ENCODE measurements at places on chromosomes 1 and 21.

DNA sequence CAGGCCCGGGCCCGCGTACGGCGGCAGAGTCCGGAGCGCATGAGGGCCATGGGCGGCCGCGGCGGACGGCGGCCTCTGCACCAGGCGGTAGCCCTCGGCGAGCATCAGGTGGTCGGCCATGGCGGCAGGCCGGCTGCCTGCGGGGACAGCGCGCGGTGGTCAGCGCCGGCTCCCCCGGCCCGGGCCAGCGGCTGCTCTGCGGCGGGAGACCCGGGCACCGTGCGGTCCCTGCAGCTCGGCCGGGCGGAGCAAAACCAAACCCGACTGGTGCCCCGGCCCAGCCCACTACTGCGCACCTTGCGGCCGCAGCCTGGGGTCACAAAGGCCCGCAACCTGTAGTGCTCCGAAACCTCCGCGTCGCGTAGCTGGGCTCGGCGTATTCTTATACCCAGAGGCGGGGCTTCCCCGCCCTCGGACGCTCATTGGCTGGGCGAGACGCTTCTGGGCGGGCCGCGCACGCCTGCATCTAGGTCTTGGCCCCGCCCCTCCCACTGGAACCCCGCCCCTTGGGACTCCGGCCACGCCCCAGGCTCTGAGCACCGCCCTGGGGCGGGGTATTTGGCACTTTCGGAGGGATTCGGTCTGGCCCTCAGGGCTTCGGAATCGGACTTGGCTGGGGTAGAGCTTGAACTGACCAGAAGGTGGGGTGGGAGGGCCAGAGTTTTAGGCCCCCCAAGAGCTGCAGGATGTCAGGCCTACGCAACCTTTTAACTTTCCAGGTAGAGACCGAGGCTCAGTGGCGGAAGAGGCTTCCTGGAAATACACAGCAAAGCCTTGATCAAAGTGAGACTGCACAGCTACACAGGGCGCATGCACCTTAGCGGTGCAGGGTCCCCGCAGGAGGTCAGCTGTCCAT is at the start of gene CITED4:
TSS of gene CITED4 (minus strand) at position 356 of the 856 bp plus-strand sequence. CDS start at position 120, 236 bp downstream.
- H3K4me3 ChIP-seq = peak within 1 kb of the TSS; percentile 95
- peaks cover 32% of the 10 kb centered on the region for H3K27me3 ChIP-seq
- no peaks in the 10 kb centered on the region for H3K36me3 ChIP-seq
- peaks cover 14% of the 10 kb centered on the region for H3K4me1 ChIP-seq
- peak; percentile 91 for DNase-seq

DNA sequence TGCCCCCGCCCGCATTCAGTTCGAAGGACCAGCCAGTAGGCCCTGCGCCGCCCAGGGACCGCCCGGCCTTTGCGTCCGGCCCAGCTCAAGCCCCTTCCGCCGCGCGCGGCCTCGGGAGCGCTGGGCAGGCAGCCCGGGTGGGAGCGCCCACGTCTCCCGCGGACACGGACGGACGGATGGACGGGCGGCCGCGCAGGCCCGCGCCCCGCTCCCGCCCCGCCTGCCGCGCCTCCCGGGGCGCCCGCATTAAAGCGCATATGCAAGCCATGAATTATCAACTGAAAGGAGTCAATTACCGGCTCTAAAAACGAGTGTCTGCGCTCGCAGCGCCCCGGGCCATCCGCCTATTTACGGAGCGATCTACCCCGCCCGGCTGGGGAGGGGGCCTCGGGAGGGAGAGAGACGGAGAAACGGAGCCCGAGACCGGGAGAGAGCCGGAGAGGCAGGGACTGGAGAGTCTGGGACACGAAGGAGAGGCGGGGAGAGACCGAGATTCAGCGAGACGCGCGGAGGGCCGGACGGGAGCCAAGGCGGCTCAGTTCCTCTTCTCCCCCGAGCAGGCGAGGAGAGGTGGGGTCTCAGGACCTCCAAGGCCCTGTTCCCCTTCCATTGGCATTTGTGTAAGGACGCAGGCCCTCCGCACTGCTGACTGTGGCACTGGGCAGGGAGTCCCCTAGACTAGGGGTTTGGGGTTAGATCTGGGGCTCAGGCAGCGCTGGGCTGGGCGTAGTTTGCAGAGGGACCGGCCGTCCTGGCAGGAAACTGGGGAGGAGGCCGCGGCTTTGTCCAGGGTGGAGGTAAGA is 41.3 kb upstream of the DMBX1 start:
- peaks cover 19% of the 10 kb centered on the region for H3K4me1 ChIP-seq
- no peak for DNase-seq
- H3K36me3 ChIP-seq = no peaks in the 10 kb centered on the region
- H3K27ac ChIP-seq = no peak overlapping the region
- peaks cover 95% of the 10 kb centered on the region for H3K27me3 ChIP-seq
- H3K4me3 ChIP-seq = peak overlapping the region; percentile 72

- no peak overlapping the region for H3K27ac ChIP-seq
- peaks cover 5% of the 10 kb centered on the region for H3K36me3 ChIP-seq
- no peak for DNase-seq
- H3K4me3 ChIP-seq = no peak overlapping the region
These were observed 27.2 kb downstream of the CTTNBP2NL start for GRCh38 chr1:112423207-112423606.

- H3K27me3 ChIP-seq = peaks cover 4% of the 10 kb centered on the region
- no peaks in the 10 kb centered on the region for H3K36me3 ChIP-seq
These were observed 16.4 kb upstream of the SLC44A3 start for GRCh38 chr1:94803517-94804441.

DNA sequence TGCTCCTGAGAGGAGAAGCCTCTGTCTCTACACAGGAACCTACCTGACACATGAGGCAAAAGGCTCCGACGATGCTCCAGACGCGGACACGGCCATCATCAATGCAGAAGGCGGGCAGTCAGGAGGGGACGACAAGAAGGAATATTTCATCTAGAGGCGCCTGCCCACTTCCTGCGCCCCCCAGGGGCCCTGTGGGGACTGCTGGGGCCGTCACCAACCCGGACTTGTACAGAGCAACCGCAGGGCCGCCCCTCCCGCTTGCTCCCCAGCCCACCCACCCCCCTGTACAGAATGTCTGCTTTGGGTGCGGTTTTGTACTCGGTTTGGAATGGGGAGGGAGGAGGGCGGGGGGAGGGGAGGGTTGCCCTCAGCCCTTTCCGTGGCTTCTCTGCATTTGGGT is 3.9 kb upstream of the ACKR1 start:
- peaks cover 80% of the 10 kb centered on the region for H3K27me3 ChIP-seq
- H3K4me1 ChIP-seq = peaks cover 5% of the 10 kb centered on the region
- no peak overlapping the region for H3K27ac ChIP-seq
- no peak for DNase-seq

GRCh38 chr1:42946120-42946898 is 12.4 kb downstream of the SLC2A1 start:
- H3K36me3 ChIP-seq = peaks cover 22% of the 10 kb centered on the region
- no peaks in the 10 kb centered on the region for H3K27me3 ChIP-seq
- H3K4me1 ChIP-seq = peaks cover 100% of the 10 kb centered on the region
- peak overlapping the region; percentile 79 for H3K27ac ChIP-seq
- no peak for DNase-seq
- peak overlapping the region; percentile 79 for H3K4me3 ChIP-seq

DNA sequence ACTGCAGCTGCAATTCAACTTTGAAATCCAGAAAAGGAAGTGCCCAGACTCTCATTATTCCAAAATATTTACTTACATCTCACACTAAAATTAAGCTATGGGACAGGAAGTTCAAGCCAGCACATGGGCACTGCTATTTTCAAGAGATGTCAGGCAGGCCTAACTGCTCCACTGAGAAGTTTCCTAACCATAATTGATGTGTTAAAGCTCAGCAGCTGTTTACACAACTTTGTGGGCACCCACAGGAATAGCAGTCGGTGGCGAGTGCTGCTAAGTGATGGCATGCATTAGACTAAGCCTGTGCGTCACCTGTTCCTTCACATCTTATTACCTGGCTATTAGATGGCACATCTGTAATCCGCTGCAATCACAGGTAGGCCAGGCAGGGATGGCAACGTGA is 303.3 kb upstream of the DAB1 start:
- H3K4me3 ChIP-seq = no peak overlapping the region
- DNase-seq = no peak
- no peaks in the 10 kb centered on the region for H3K4me1 ChIP-seq
- H3K27ac ChIP-seq = no peak overlapping the region
- no peaks in the 10 kb centered on the region for H3K27me3 ChIP-seq
- H3K36me3 ChIP-seq = no peaks in the 10 kb centered on the region

DNA sequence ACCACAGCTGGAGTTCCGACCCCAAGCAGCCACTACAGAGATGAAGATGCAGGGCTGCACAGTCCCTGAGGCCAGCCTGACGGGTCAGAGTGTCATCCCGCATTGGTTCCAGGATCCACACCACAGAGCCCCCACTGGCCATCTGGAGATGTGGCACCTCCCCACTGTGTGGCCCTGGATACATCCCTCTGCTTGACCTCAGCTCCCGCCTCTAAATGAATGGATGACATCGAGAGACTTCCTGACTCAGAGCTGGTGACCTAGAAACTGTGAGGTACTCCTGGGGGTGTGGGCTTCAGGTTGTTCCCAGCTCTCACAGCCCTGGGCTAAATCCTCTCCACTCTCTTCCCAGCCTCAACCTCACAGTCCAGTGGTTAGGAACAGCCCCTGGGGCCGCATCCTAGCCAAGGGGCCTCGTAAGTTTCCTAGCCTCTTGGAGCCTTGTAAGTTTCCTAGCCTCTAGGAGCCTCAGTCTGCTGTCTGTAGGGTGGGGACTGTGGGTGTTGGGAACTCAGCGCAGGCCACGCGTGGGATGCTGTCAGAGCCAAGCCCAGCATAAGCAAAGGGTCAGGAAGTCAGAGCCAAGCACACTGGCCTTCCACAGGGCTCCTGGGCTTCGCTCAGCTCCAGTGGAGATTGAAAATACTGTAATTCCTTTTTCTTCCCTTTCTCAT is 87.5 kb upstream of the RUNX3 start:
- no peak for DNase-seq
- no peak overlapping the region for H3K4me3 ChIP-seq

- H3K36me3 ChIP-seq = no peaks in the 10 kb centered on the region
- no peak overlapping the region for H3K4me3 ChIP-seq
- H3K27me3 ChIP-seq = no peaks in the 10 kb centered on the region
- no peak for DNase-seq
- H3K27ac ChIP-seq = no peak overlapping the region
These were observed 8.1 kb downstream of the PRXL2B start for GRCh38 chr1:2594641-2595131.

- H3K27me3 ChIP-seq = peaks cover 14% of the 10 kb centered on the region
- no peak overlapping the region for H3K27ac ChIP-seq
- H3K4me3 ChIP-seq = no peak overlapping the region
- DNase-seq = no peak
These were observed 128.5 kb upstream of the KCNK1 start for GRCh38 chr1:233485385-233485784.

DNA sequence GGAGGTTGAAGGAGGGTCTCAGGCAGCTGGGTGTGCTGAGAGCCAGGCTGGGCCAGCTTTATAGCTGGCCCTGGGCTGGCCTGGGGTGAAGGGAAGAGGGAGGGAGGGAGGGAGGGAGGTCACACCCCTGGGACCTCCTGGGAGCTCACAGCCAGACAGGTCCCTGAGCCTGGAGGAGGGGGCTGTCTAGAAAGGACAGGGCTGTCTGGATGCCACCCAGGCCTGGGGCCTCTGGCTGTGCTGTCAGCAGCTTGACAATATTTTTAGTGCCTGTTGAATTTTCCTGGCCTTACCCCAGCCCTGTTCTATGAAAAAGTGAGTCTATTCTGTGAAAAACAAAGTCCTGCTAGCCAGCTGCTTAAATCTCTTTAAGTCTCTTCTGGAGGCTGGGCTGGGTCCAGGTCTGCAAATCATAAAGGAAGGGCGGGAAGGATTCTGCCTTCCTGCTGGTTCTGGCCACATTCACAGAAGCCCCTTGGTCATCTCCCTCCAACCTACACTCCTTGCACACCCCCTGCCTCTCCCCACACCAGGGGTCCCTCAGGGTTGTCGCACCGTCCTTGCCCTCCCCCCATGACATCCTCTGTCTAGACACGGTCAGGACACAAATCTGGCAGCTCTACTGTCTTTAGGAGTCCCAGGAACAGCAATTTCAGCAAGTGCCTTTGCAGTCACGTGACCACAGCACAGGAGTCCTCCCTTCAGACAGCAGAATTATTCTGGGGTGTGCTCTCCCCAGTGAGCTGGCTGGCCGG is at the start of gene LEFTY2:
TSS of gene LEFTY2 (minus strand) at position 34 of the 755 bp plus-strand sequence. CDS start 80 bp downstream, outside the sequence.
- DNase-seq = no peak
- no peak within 1 kb of the TSS for H3K27ac ChIP-seq
- peaks cover 8% of the 10 kb centered on the region for H3K27me3 ChIP-seq
- no peak within 1 kb of the TSS for H3K4me3 ChIP-seq

GRCh38 chr1:45647248-45648021 is 23.6 kb upstream of the CCDC17 start:
- H3K27me3 ChIP-seq = no peaks in the 10 kb centered on the region
- peaks cover 35% of the 10 kb centered on the region for H3K4me1 ChIP-seq
- no peak overlapping the region for H3K4me3 ChIP-seq
- peaks cover 8% of the 10 kb centered on the region for H3K36me3 ChIP-seq
- peak overlapping the region; percentile 80 for H3K27ac ChIP-seq

DNA sequence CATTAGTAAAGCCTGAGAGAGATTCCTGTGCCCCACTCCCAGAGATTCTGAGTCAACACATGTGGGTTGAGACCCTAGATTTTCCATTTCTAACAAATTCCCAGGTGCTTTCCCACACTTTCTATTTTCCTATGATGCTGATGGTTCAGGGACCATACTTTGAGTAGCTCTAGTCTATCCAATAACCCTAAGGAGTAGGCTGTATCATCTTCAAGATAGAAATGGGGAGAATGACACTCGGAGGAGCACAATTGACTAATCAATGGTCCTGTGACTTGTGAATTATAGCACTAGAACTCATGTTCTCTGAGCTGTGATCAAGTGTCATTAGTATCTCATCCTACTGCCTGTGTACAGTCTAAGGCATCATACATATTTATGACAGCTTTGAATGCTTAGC is 232.9 kb upstream of the B3GALT2 start:
- H3K4me1 ChIP-seq = peaks cover 20% of the 10 kb centered on the region
- no peaks in the 10 kb centered on the region for H3K27me3 ChIP-seq
- DNase-seq = no peak

GRCh38 chr1:15939181-15940109 is 36.5 kb downstream of the ZBTB17 start:
- no peak for DNase-seq
- H3K27ac ChIP-seq = peak overlapping the region; percentile 44
- H3K4me1 ChIP-seq = no peaks in the 10 kb centered on the region

All from naive B cell (primary cell).